Esophagus mucosa (tissue), 1 donor: ENCODE measurements at places on chromosomes 5 and 9.

GRCh38 chr9:130839132-130840111, 4.4 kb downstream of the ABL1 start:
- ATAC-seq, result no peak

GRCh38 chr5:161966564-161966963, 101.0 kb upstream of the GABRG2 start:
- ATAC-seq, result no peak

DNA sequence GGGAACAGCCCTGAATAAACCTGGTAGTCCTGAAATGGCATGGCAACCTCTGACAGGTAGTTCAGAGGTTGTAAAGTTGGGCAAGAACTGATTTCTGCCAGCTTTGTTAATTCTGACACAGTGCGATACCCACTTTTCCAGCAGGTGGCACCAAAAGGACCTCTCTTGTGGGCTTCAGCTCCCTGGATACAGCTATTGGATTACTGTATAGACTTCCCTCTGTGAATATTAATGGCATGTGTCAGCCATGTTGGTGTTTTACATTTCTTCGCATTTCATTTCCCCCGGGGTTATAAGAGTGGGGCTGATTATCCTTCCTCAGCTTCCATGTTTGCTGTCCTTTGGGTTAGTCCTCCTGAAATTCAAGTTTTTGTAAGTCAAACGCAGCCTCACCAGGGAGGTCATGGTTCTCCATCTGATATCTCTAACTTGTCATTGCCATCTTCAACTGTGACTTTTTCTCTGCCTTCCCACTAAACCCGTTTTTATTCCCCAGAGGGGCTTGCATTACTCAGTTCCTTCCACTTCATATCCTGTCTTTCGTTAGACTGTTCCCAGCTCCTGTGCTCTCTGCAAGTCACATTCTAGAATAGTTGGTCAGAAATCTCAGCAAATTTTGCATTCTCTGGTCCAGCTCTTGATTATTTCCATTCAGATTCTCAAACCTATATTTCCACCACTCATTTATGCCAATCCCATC, 135.6 kb downstream of the LIFR start:
- ATAC-seq, result peak; percentile 75

DNA sequence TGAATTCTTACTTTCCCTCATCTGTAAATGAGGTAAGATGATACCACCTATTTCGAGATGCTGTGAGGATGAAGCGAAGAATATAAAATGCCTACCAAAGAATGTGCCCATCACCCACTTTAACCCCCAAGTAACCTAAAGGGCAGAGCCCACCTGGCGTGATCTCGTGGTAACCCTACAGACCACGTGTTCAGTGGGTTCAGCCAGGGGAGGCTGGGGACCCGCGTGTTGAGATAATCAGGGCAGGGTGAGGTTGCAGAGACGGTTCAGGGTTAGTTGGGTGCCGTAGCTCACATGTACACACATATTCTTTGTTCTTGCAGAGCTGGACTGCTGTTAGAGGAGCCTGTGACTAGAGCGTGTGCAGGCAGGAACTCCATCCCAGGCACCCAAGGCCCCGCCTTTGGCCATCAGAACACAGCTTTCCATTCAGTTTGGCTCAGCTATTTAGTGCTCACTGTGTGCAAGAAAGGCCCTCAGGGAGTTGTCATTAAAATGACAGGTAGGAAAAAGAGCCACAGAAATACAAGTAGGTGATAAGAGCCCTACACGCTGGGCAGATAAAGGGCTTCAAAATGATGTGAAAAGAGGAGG, 56.5 kb upstream of the HAND1 start:
- ATAC-seq, result no peak

DNA sequence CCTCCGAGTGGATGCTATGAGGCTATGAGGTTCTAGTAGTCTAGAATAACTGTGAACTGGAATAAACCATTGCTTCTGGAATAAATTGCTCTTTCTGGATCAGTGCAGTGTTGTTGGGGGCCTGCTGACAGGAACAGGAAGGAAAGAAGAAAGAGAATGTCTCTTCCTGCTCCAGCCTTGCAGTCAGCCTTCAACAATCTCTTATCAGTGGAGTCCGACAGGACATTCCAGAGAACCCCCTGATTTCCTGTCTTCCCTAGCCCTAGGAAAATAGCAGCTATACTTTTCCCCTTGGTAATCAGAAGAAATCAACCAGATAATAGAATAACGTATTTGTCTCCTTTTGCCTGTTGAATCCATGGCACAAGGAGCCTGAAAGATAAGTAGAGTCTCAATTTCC, 55.4 kb downstream of the WDR36 start:
- no peak for ATAC-seq

- no peak for ATAC-seq
Measured at GRCh38 chr5:178531786-178532185, 58.4 kb downstream of the COL23A1 start.

- no peak for ATAC-seq
Measured at GRCh38 chr5:148840531-148840930, 14.1 kb downstream of the ADRB2 start.

DNA sequence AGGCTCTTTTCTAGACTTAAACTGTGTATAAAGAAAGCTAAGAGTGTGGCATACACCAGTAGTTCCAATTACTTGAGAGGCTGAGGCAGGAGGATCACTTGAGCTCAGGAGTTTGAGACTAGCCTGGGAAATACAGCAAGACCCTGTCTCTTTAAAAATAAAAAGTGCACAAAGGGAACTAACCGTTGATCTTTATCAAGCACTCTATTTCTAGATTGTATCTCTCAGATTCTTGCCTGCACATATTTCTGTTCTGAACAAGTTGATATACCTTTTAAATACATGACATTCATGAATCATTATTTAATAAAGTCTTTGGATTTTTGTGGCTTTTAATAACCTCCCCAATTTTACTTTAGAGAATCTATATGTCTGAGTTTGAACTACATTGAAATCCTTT, 47.2 kb downstream of the HMGCR start:
- ATAC-seq, result no peak

GRCh38 chr5:123448743-123449142, 25.5 kb upstream of the CEP120 start:
- ATAC-seq, result peak; percentile 44

DNA sequence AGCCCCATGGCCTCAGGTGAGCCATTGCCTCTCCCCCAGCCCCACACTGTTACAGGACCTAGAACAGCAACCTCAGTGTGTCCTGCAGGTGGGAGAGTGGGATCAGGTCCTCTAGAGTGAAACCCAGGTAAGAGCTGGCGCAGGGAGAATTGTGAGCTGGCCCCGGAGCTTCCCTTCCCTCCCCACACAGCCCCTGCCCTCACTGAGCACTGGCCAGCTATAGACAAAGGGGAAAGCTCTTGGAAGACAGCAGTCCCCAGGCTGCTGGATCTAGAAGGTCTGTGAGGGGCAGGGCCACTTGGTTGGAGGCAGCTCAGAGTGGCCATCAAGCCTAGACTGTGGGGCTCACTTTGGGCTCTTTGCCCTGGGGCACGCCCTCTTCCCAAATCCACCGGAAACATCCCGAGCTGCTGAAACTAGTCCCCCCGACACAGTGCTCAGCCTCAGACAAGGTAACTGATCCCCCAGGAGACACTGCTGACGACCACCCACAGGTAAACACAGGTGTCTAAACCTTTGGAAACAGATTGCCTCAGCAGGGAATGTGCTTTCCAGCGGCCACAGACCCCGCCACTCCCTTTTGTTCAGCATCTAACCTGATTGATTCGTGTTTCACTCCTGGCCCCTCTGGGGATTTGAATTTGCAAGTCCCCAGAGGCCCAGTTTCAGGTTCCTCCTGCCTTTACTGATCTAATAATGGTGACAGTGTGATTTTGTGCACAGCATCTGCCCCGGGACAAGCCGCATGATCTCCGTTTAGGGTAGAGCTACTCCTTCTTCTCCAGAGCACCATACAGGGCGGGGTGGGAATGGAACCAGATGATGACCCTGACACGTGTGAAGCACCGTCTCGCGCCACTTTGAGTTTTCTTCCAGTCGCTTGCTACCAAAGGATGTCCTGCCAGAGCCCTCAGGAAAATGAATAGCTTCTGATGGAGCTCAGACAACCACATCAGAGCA, 42.2 kb upstream of the ADAMTS2 start:
- ATAC-seq, result no peak

GRCh38 chr5:169656125-169656901, 19.2 kb downstream of the DOCK2 start:
- no peak for ATAC-seq

- ATAC-seq, result no peak
Measured at GRCh38 chr5:156327296-156327695, 332 bp downstream of the SGCD start.

DNA sequence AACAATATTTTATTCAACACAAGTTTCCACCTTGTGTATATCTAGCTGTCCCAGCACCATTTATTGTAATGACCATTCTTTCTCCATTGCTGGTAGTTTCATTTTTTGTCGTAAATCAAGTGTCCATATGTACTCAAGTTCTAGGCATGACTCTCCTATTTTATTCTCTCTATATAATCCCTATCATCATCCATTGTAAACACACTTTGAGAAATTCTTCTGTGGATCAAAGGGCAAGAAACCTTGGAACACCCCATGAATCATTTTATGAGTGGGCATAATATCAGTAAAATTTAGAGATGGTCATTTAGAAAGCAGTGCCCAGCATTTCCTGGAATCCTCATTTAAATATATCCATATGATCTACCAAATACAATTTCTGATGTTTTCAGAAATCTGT, 35.8 kb upstream of the SPATA31D4 start:
- no peak for ATAC-seq

DNA sequence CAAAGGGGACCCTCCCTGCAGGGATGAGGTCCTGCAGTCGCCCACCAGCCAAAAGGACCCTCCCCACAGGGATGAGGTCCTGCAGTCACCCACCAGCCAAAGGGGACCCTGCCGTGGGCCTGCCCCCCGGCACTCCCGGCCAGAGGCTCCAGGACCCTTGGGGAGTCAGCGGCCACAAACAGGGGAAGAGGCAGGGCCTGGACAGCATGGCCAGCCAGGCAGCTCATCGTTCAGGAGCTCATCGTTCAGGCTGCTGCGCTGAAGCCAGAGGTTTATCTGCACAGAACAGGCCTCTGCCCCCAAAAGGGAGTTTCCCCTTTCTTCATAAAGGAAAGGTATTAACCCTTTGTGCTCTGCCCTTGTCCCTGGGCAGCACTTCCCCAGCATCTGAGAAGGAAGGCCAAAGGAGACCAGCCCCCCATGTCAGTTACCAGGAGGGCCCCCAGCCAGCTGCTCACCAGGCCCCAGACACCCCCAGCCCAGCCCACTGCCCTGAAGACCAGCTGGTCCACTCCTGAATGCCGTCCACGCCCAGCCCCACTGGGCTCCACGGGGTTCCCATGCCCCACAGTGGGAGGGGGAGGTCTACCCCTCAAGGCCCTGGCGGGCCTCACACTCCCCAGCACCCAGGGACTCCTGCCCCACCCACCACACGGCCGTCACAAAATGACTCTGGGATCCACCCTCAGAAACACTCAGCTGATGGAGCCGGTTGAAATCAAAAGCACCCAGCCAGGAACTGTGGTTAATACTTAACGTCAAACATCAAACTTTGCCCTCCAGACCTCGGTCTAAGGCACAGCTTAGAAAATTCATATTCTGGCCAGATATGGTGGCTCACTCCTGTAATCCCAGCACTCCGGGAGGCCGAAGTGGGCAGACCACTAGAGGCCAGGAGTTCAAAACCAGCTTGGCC, 6.3 kb downstream of the SLC12A7 start:
- ATAC-seq, result no peak

- peak; percentile 38 for ATAC-seq
Measured at GRCh38 chr5:95392593-95393182, 1.5 kb downstream of the FAM81B start.

- no peak for ATAC-seq
Measured at GRCh38 chr5:54900984-54901725, 84.2 kb downstream of the ESM1 start.

DNA sequence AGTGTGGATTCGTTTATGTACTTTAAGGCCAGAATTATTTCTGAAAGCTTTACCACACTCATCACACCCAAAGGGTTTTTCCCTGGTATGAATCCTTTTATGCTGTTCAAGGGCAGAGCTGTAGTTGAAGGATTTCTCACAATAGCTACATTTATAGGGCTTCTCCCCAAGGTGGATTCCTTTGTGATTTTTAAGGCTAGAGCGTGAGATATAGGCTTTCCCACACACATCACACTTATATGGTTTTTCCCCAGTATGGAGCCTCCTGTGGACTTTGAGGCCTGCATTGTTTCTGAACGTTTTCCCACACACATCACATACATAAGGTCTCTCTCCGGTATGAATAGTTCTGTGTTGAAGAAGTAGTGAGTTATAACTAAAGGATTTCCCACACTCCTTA, 11.2 kb downstream of the ZFP62 start:
- ATAC-seq, result no peak

GRCh38 chr5:672329-673160, 20.6 kb downstream of the TPPP start:
- ATAC-seq, result peak; percentile 54

GRCh38 chr9:117777823-117778222, 73.6 kb downstream of the TLR4 start:
- no peak for ATAC-seq

- no peak for ATAC-seq
Measured at GRCh38 chr5:77844623-77845323, 68.6 kb upstream of the TBCA start.

DNA sequence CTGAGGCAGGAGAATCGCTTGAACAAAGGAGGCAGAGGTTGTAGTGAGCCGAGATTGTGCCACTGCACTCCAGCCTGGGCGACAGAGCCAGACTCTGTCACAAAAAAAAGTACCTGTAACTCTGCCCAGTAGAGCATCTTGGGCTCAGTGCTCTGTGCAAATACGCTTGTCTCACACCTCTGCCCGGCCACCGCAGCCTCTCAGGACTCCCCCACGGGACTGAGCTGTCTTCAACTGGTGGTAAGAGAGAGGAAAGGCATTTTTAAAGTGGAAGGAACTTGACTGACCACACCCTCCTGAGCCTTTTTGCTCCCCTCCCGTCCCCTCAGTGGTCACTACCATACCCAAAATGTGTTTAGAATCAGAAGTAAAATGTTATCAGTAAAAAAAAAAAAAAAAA, 174.3 kb upstream of the PIK3R1 start:
- ATAC-seq, result peak; percentile 42

- no peak for ATAC-seq
Measured at GRCh38 chr5:158463938-158464337, 605.0 kb upstream of the CLINT1 start.

- no peak for ATAC-seq
Measured at GRCh38 chr5:123451047-123451446, 27.8 kb upstream of the CEP120 start.

- ATAC-seq, result peak; percentile 85
Measured at GRCh38 chr5:172958331-172959046, 735 bp upstream of the RPL26L1 start.

GRCh38 chr9:101737705-101738565, 512 bp downstream of the GRIN3A start:
- ATAC-seq, result no peak

- no peak for ATAC-seq
Measured at GRCh38 chr5:39340506-39340905, 23.8 kb downstream of the C9 start.

GRCh38 chr5:59768152-59769040, 125.1 kb downstream of the PDE4D start:
- peak; percentile 88 for ATAC-seq

- ATAC-seq, result no peak
Measured at GRCh38 chr5:58231041-58231440, 228.8 kb downstream of the PLK2 start.
